SK-N-SH treated with all-trans-retinoic acid at 6 μM for 48 hours (cell line): ENCODE measurements at places on chromosomes 6 and 20.

- ATAC-seq, result no peak
Measured at GRCh38 chr6:167664678-167665660, 161.7 kb upstream of the AFDN start.

- peak; percentile 5; the same call in 1 of the 3 replicates for ATAC-seq
Measured at GRCh38 chr6:156948807-156949206, 171.6 kb downstream of the ARID1B start.

GRCh38 chr20:59735917-59736316 is 131.6 kb downstream of the PHACTR3 start:
- ATAC-seq, result no peak

DNA sequence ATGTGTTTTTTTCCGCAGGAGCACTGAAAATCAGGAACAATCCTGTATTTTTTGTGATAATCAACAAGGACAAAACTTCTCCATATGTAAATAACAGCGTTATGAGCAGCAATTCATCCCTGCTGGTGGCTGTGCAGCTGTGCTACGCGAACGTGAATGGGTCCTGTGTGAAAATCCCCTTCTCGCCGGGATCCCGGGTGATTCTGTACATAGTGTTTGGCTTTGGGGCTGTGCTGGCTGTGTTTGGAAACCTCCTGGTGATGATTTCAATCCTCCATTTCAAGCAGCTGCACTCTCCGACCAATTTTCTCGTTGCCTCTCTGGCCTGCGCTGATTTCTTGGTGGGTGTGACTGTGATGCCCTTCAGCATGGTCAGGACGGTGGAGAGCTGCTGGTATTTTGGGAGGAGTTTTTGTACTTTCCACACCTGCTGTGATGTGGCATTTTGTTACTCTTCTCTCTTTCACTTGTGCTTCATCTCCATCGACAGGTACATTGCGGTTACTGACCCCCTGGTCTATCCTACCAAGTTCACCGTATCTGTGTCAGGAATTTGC is at the start of gene TAAR6:
Gene TAAR6 (plus strand): TSS at position 102 of the 557 bp plus-strand sequence. CDS start 0 bp downstream, at position 102.
- ATAC-seq, result no peak
